ENCODE measurements at places on chromosomes 1 and 21. TPM values are rescaled to one million over a fixed set of nuclear protein-coding genes. Genes with fewer than 3 reads are reported as not detected.

The CRNN gene
- polyA plus RNA-seq: 0.22 TPM

The MTMR11 gene
- polyA plus RNA-seq: 7.7 TPM

The EFNA3 gene
- 1.8 TPM for polyA plus RNA-seq

The FLG2 gene
- not detected for polyA plus RNA-seq

The TTC3 gene
- 24.8 TPM for polyA plus RNA-seq

The SLAMF6 gene
- polyA plus RNA-seq: 0.73 TPM

The S100B gene
- 5.2 TPM for polyA plus RNA-seq

The A3GALT2 gene
- polyA plus RNA-seq: 0.07 TPM
